ENCODE measurements at places on chromosomes 11 and 22. TPM values are rescaled to one million over a fixed set of nuclear protein-coding genes. Genes with fewer than 3 reads are reported as not detected.

GRCh38 chr11:34585735-34586487, 35.0 kb upstream of the EHF start:
- DNase-seq = no peak

- DNase-seq = no peak
Observed at GRCh38 chr11:113401718-113402117, 14.1 kb downstream of the ANKK1 start.

- DNase-seq = no peak
Observed at GRCh38 chr11:64294774-64295173, 3.7 kb downstream of the KCNK4 start.

DNA sequence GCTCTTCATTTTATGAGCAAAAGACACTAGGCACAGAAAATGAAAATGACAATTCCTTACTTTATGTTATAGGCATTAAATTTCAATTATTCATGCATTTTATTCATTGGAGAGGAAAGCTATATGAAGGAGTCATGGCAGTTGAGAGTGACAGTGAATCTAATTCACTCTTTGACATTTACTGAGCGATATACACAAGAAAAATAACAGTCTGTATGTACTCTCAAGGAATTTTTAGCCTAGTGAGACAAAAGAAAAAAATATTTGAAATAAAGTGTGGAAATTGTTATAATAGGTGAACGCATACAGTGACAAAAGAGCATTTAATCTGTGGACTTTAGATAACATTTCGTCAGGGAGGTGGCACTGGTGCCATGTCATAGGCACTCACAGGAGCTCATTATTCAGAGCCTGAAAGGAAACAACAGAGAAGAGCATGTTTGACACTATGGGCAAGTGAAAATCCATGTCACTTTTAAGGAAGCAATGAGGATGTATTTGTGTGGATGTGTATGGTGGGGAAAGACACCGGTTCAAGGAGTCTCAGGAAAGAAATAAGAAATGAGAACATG, 323.1 kb downstream of the LUZP2 start:
- no peak for DNase-seq

The HBE1 gene
- not detected for total RNA-seq

The RCN1 gene
- total RNA-seq = 19.1 TPM

The UEVLD gene
- total RNA-seq = 14.3 TPM
